ENCODE measurements at places on chromosomes 7 and 10.

DNA sequence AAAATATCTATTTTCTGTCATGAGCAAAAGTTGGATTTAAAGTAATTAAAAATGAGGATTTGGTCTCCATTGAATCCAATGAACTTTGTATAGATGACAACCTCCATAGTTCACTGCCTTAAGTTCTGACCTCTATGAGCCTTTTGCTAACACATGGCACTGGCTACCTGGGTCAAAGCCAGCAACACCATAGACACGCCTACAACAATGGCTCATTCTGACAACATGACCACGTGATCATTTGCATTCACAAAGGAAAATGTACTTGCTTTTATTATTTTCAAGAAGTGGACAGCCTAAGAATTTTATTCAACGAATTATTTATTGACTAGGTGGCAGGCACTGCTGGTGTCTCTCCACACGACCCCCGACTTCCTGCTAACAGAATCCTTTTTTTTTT is 90.6 kb downstream of the CARD11 start:
- H3K36me3 ChIP-seq: peaks cover 85% of the 10 kb centered on the region
- H3K27ac ChIP-seq: no peak overlapping the region
- H3K4me3 ChIP-seq: no peak overlapping the region
- DNase-seq: no peak
- H3K4me1 ChIP-seq: peaks cover 59% of the 10 kb centered on the region

DNA sequence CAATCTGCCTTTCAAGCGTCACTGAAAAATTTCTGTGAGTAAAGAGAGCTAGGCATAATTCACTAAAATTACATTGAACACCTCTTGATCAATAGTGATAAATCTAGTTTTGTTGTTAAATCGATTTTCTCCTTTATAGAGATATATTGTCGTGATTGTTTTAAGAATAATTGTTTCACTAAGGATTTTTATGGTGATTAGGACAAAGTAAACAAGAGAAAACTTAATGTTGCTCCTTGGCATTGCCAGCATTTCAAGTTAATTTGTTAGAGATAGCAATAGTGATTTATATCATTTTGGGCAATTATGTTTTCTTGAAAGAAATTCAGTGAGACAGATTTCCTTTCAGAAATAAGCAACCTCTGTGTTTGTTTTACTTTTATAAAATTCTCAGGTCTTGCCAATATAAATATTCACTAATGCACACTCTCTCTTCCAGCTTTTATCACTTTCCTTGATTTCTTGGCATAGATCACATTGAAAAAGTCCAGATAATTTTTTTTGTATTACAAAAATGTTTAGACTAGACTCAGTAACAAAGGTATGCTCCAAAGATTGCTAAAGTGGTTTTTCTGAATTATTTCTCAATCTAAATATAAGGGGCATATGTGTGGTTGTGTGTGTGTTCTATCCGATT is 538.7 kb downstream of the TFEC start:
- DNase-seq: no peak
- H3K36me3 ChIP-seq: no peaks in the 10 kb centered on the region
- no peaks in the 10 kb centered on the region for H3K4me1 ChIP-seq
- no peaks in the 10 kb centered on the region for H3K27me3 ChIP-seq
- H3K27ac ChIP-seq: no peak overlapping the region

DNA sequence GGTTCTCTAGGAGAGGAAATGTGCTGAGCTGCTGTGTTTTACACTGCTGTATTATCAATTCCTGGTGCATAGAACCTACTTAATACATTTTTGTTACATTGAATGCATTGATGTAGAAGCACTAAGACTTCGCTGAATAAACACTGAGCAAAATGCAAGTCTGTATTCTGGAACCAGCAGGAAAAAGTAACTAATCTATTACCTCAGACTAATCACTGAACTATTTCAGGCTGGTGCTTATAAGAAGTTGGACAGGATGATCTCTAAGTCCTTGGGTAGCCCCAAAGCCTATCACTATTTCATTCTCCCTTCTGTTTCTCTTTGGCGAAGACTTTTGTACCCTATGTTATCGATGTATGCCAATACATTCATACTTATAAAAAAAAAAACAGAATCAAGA is 87.2 kb upstream of the LRRTM3 start:
- DNase-seq: no peak
- H3K36me3 ChIP-seq: no peaks in the 10 kb centered on the region
- H3K4me1 ChIP-seq: no peaks in the 10 kb centered on the region
- no peak overlapping the region for H3K27ac ChIP-seq
- no peak overlapping the region for H3K4me3 ChIP-seq

DNA sequence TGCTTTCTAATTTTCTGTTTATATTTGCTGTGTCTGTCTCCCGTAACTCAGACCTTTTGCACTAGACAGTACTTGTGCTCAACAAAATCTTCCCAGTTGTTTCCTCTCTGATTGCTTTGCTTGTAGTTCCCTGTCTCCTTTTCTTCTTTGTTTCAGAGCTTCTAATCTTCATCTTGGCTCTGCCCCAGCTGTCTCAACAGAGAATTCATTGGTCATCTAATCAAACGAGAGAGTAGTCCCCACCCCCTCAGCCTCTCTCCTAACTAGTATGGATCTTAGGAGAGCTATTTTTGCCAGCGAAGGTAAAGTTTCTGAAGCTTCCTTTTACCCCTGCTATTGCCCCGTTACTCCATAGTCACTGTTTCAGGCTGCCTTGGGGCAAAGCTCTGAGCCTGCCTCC is 32.8 kb downstream of the SLC26A4 start:
- no peaks in the 10 kb centered on the region for H3K36me3 ChIP-seq
- no peak overlapping the region for H3K4me3 ChIP-seq
- no peak for DNase-seq
- H3K4me1 ChIP-seq: no peaks in the 10 kb centered on the region
- H3K27me3 ChIP-seq: peaks cover 7% of the 10 kb centered on the region

GRCh38 chr10:71582506-71583475 is 136.8 kb downstream of the C10orf105 start:
- H3K27me3 ChIP-seq: peaks cover 7% of the 10 kb centered on the region
- H3K4me3 ChIP-seq: no peak overlapping the region
- no peak overlapping the region for H3K27ac ChIP-seq
- no peaks in the 10 kb centered on the region for H3K36me3 ChIP-seq
- no peaks in the 10 kb centered on the region for H3K4me1 ChIP-seq

GRCh38 chr7:90988996-90989765 is 275.1 kb upstream of the FZD1 start:
- no peaks in the 10 kb centered on the region for H3K27me3 ChIP-seq
- H3K36me3 ChIP-seq: no peaks in the 10 kb centered on the region
- no peak overlapping the region for H3K4me3 ChIP-seq
- no peak overlapping the region for H3K27ac ChIP-seq

Data from activated naive CD4-positive, alpha-beta T cell treated with anti-CD3 and anti-CD28 coated beads, Interleukin-2, amount 10 ng/mL, durations not matched to agents 7 days and 5 days (primary cell).